EL (cell line): ENCODE measurements at places on chromosomes 2 and 18.

GRCh38 chr2:15189216-15189615 lies 371.9 kb downstream of the NBAS start:
- DNase-seq, result no peak

GRCh38 chr2:81835321-81836000 lies 1530.9 kb upstream of the LRRTM1 start:
- no peak for DNase-seq

DNA sequence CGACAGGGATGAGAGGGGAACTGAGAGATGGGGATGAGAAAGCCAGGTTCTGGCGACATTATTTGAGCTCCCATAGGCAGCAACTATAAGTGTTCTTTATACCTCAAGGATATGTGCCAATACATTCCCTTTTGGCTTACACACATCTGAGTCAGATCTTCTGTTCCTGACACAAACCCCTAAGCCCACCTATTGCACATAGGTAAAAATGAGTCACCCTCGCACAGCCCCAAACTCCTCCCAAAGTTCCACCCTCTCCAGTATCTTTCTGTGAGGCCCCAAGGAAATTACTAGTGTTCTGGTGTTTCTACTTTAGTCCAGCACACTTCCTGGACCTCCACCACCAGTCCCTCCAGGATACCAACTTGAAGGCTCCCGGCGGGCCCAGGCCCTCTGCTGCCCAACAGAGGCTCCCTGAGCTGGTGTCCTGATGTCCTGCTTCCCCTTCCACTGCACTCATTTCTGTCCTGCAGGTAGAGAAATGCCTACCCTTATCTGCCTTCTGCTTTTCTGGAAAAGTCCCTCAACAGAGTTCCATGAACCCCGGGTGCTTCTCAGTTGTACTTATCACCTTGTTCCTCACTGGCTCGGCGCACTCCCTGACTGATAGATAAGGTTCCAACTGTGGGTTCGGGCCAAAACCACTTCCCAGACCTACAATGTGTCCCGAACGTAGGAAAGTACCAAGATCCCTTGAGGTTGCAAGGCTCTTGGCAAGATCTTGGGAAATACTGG lies 125.5 kb downstream of the EN1 start:
- DNase-seq, result no peak

DNA sequence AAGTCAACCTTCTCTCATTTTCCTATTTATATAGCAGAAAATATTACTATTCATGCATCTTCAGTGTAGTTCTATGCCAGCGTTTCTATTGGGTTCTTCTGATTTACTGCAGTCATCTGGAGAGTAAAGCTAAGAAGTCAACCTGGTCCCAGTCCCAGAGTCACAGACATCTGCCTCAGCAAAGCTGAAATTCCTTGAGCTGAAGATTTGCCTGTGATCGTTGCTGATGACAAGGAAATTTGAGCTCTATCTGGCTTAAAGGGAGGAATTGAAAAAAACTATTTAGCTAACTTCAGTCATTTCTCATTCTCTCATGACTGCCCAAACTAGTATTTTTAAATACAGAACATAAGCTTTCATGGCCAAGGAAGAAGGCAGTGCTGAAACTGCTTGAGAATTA lies 45.7 kb downstream of the RND3 start:
- no peak for DNase-seq

- DNase-seq, result no peak
Observed at GRCh38 chr2:17752246-17752645, 1.4 kb downstream of the SMC6 start.

DNA sequence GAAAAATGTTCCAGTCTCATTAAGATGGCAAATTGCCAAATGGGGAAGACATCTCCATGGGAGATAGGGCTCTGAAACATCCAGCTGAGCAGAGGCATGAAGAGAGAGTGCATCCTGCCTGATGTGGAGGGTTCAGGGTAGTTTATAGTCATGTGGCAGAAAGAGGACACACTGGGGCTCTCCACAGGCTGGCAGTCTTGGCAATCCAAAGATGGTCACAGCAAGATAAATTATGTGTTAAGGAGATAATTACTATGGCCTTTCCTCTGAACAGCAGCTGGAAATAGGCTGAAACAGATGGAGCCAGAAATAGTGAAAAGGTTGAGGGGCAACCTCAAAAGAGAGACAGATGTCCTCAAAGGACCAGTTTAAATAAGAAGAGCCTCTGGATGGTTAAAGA lies 97.2 kb downstream of the DCC start:
- DNase-seq, result no peak

DNA sequence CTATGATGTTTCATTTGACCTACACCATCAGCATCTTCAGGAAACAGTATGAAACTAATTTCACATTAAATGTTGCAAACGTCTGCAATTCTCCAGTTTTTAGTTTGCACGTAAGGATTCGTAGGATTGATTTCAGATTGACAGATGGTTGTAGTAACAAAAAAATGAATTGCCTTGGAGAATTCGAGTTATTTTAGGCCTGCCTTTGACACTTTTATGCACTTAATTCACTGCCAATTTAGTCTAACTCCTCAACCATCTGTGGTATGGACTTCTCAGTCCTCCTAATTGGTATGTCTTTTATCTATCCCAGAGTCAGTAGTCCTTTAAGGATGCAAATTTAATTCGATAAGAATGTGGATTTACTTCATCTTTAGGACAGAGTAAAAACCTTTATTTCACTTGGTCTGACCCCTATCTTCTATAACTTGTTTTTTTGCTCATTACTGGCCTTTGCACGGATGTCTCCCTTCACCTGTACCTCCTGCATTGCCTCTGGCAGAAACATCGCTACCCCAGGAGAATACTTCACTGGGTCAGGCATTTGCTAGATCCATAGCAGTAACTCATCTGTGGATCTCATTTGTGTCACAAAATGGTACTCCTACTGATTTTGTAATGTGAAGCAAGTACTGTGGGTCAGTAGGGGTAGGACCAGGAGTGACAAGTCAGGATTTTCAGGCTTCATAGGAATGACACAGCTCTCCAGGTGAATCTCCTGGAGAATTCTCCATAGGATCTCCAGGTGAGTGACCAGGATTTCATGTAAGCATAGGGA lies 3.9 kb downstream of the RPL37A start:
- DNase-seq, result no peak

DNA sequence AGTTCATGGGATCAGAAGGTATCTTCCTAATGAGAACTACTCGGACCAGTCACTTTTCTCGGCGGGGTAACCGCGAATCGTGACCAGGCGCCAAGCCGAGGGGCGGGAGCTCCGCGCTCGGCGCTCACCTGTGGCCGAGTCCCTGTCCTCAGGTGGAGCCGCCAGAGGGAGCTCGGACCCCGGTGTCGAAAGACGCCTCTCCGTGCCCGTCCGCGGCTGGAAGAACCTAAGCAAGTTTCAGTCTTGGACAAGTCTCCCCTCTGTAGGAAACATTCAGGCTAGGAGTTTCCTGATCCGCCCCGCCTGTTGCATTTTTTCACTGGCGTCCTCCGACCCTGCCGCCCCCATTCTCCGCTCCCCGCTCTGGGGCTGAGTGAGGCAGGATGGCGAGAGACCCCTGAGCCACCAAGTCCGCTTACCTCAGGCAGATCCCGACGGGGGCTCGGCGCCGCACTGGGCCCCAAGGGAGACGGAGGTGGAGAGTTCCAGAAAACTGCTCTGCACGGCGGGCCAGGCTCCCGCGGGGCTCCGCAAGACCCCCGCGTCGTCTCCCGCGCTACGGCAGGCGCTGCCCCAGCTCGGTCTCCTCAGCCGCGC lies 480 bp downstream of the DSEL start:
- peak; percentile 84 for DNase-seq

- no peak for DNase-seq
Observed at GRCh38 chr18:2824865-2825264, 21.9 kb upstream of the EMILIN2 start.

DNA sequence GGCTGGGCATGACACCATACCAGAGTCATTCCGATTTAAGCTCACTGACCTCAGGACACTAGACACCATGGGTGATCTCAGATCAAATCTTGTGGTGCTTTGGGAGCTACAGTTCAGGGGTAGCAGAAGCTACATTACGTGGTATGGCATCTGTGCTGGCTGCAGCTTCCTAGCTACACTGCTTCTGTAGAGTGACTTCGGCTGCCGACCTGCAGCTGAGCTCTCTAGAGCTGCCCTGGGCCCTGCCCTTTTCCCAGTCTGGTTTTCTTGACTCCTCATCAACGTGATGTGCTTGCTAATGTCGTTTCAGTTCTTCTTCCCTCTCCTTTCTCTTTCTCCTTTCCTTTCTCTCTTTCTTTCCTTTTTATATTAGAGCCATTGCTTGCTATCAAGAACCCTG lies 100.2 kb downstream of the AP1S3 start:
- DNase-seq, result no peak

GRCh38 chr2:171490577-171490976 lies 31.7 kb upstream of the CYBRD1 start:
- DNase-seq, result no peak

- no peak for DNase-seq
Observed at GRCh38 chr2:136404176-136404575, 286.2 kb upstream of the CXCR4 start.

DNA sequence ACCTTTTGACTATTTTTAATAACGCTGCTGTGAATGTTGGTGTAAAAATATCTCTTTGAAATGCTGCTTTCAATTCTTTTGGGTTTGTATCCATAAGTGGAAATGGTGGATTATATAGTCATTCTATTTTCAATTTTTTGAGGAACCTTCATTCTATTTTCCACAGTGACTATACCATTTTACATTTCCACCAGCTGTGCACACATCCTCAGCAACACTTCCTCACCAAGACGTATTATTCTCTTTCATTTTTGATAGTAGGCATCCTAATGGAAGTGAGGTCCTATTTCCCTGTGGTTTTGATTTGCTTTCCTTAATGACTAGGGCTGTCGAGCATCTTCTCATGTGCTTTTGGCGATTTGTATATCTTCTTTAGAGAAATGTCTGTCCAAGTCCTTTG lies 14.8 kb downstream of the CASP10 start:
- DNase-seq, result no peak

DNA sequence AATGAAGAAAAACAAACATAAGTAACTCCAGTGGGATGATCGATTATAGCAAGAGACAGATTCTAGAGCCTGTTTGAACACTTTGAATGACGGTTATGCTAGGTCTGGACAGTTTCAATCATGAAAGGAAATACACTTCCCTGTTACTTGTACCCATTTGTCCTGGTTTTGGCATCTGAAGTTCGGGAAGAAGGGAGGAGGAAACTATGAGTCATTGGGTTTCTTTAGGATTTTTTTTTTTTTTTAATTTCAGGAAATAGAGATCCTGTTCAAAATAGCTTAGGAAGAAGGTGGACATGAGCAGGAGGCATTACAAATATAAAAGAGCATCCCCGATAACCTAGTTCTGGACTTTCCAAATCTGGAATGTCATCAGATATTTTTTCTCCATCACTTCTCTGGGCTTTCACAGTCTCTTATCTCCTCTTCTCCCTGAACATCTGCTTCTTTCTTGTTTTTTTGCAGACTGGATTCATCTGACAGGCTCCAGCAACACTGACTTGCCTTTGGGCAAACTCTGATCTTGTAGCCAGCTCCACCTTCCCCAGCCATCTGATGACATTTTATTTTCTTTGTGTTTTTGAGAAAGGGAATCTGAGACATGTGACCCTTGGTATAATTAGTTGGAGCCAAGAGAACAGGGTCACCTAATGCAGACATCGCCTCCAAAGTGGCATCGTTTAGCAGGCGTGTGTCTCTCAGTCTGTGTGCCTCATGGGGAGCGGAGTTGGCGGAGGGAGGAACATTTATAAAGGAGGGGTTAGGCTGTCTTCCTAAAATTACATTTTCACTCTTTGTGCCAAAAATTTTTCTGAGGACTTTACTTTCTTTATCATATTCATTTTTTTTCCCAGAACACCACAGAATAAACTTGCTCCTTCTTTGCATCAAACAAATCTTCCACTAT lies 195.3 kb upstream of the EPHA4 start:
- peak; percentile 17 for DNase-seq

GRCh38 chr2:35931626-35932025 lies 424.0 kb upstream of the CRIM1 start:
- DNase-seq, result no peak

GRCh38 chr2:12050396-12050795 lies 304.0 kb downstream of the LPIN1 start:
- peak; percentile 82 for DNase-seq

GRCh38 chr2:11679486-11680181 lies 9.6 kb upstream of the NTSR2 start:
- no peak for DNase-seq

DNA sequence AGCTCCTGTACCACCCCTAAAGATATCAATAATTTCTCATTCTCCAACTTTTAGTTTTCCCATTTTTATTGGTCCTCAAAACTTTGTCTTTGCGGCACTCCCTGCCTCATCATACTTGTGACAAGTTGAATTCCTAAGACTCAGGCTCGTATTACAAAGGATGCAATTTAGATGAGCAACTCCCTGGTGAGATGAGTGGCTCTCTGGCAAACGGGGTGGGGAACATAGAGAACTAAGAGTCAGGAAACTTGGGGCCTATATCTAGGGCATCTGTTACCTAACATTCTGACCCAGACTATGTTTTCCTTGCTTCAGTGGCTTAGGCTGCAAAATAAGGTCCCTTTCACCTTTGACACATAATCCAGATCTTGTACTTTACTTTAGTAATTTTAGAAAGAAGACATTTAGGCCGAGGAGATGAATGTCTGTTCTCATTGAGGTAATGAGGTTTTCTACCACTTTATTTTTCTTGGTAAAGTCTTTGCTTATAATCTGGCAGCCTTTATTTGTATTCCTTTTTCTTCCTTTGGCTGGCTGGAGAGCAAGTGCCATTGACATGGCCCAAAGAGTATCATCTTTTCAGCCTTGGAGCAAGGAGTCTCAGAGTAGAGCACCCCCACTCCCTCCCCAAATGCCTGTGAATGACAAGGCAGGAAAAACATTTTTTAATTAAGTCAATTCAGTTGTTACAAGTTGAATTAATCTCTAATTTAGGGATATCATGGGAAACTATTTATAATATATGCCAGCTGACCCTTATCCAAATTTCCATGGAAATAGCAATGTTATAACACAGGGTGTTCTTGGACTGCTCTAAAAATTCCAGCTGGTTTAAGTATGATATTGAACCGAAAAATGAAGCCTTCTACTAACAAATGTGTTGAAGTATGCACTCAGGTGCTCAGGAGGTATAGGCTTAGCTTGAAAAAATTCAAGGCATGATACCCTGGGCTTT lies 15.2 kb downstream of the TSPYL6 start:
- DNase-seq, result peak; percentile 47

DNA sequence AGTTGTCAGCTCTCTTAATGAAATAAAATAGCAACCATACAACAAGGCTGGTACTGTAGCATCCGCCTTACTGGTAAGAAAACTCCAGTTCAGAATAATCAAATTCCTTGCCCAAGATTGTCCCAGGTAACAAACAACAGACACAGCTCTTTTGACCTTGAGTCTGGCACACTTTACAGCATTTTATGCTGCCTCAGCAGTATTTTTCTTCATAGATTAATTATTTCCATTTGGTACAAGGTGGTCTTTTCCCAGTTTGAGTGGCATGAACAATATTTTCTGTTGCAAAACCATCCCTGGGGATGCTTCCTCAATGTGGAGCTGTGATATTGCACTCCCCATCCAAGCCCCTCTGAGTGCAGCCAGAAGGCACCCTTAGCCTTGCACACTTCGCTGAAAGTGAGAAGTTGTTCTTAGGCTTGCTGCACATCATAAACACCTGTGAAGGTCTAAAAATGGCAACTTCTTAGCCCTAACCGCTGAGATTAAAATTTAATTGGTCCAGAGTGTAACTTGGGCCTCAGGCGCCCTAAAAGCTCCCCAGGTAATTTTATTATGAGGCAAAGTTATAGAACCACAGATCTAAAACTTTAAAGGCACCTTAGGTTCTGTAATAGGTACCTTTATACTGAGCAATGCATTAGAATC lies 523.3 kb downstream of the CMPK2 start:
- DNase-seq, result no peak
